ENCODE measurements at places on chromosomes 16 and 17.

- DNase-seq, result no peak
Observed at GRCh38 chr16:8655184-8655717, 19.2 kb upstream of the ABAT start.

DNA sequence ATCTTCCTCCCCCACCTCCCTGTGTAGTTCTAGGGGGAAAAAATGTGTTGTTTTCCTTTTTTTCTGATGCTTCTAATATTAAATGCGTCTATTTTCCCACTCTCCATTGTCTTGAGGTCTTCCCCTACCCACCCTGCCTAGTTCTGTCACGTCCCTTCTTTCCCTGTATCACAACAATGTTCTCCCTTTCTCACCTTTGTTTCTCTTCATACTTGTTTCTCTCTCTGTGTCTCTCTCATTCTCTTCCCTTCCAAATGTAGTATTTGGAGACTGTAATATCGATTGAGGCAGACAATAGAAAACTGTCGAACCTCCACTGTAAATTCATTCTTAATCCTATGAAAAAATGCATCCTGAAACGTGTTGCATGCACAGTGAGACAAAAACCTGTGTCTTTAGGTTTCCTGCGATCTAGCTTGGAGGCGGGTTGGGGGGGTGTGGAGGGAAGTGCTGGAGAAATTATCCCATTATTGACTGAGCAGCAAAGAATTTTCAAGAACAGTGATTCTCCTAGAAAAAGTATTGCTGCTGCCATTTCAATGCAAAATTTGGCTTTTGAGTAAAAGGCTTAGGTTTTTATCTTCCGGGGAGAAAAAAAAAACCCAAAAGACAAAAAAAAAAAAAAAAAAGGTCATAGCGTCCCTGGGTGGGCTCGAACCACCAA lies 1.3 kb upstream of the PSMB3 start:
- no peak for DNase-seq

DNA sequence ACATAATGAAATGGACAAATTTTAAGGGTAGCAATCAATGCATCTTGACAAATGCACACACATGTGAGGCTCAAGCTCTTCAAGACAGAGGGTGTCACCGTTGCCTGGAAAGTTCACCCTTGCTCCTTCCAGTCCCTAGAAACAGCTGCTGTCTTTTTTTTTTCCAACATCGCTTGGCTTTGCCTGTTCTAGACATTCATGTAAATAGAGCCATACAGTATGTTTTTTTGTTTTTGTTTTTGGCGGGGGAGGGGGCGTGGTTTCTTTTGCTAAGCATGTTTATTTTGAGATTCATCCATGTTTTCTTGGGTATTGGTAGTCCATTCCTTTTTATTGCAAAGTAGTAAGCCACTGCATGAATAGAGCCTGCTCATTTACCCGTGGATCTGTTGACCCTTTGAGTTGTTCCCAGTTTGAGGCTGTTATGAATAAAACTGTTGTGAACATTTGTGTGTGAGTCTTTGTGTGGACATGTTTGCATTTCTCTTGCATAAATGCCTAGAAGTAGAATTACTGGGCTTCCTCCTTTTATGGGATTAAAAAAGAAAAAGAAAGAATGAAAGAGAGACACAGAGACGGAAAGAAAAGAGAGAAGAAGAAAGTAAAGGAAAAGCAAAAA lies 78.4 kb downstream of the NT5M start:
- DNase-seq, result no peak

GRCh38 chr17:38851434-38851833 lies 2.1 kb downstream of the RPL23 start:
- no peak for DNase-seq

- peak; percentile 19 for DNase-seq
Observed at GRCh38 chr16:4377573-4378154, 6.0 kb downstream of the VASN start.

DNA sequence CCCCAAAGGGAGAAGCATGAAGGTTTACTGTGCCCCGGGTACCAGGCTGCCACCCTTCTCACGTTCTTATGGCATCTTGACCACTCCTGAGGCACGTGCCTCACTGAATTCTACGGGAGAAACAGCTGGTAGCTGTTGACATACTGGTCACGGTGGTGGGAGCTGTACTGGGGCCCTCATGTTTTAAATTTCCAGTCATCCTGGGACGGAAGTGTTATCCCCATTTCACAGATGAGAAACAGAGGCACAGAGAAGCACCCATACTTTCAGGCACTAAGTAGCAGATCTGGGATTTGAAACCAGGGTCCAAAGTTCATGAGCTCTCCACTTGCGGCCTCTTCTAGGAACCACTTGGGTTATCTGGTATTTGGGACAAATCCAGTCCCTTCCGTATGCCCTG lies 26.3 kb upstream of the DOC2B start:
- peak; percentile 1 for DNase-seq

- no peak for DNase-seq
Observed at GRCh38 chr17:57447357-57447989, 191.2 kb downstream of the MSI2 start.

DNA sequence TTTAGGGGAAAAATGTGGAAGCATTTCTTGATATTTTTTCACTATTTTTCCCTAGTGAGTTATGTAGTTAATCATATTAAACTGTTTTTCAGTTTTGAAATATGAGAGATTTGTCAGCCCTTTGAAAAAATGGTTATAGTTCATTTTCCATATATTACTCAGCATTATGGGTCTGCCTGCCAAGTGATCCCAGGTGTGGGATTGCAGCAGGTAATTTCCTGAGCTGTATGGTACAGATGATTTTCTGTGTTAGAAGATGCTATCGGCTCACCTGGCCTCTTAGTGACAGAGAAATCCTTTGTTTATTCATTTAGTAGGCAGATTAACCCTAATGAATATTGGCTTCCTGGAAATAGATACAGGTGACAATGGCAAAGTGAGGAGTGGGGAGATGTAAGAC lies 275.1 kb upstream of the TBX2 start:
- DNase-seq, result no peak

- no peak for DNase-seq
Observed at GRCh38 chr17:69757688-69758430, 317.2 kb upstream of the KCNJ16 start.

DNA sequence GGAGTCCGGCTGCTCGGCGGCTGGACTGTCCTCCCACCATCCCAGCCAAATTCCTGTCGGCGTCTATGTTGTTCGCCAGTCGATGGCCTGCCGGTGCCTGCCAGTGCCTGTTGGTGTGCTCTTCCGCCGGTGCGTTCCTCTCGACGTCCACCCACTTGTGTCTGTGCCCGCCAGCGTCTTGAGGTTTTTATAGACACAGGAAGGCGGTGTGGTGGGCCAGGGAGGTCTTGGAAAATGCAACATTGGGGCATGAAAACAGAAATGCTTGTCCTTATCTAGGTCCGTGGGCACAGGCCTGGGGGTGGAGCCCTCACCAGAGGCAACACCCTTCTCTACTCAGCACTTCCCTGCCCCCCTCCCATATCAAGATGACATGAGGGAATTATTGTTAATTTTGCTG lies 167.8 kb downstream of the IRF8 start:
- no peak for DNase-seq

GRCh38 chr16:84136331-84137125 lies 8.4 kb downstream of the HSDL1 start:
- DNase-seq, result no peak

DNA sequence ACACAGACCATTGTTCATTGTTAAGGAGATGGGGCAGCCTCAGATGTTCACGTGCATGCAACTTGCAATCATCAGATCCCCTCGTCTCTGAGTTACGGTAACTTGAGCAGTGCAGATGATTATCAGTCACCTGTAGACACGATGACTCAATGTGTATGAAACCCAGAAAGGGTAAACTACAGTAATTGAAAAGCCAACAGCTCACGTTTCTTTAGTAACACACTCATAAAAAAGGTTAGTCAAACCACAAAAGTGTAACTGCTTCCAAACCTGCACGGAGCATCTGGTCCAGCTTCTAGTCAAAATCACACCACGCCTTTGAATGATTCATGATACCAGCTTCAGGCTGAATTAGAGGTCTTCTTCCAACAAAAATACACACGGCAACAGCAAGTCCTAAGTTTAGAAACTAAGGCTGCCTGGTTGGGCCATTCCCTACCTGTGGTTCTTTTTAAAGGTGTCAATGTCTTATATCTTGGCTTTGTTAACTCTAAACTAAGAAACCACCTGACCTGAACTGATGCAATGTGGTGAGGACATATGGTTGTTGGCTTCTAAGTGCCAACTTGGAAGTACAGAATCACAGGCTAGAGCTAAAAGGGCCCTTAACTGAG lies 32.3 kb downstream of the GRB7 start:
- DNase-seq, result no peak

DNA sequence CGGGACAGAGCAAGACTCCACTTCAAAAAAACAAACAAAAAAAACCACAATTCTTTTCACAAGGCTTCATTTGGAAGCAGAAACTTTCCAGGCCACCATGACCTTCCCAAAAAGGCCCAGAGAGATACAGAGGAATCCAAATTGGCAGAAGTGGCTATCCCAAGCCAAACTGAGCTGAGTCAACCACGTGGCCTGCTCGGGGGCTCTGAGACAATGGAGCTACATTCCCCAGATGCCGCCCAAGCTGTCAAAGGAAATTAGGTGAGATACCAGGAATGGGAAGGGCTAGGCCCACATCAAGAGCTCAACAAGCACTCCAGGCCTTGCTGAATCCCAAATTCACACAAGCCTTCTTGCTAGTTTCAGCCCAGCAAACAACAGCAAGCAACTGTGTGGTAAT lies 5.7 kb upstream of the EXOSC6 start:
- no peak for DNase-seq

DNA sequence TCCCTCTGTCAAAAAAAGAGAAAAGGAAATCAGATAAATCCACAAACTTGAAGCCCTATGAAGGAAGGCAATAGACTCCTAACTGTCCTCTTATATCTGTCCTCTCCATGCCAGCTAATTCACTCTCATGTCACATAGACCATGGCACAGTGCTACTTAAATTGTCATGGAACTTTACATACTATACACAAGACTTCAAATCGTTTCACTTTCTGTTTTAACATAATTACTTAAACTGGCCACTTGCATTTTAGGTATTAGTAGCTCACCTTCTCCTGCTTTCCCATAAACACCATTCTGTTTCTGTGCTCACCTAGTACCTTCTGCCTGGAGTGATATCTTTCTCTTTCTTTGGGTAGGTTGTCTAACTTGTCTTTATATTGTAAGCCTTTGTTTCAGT lies 816.7 kb upstream of the KIF2B start:
- DNase-seq, result no peak

DNA sequence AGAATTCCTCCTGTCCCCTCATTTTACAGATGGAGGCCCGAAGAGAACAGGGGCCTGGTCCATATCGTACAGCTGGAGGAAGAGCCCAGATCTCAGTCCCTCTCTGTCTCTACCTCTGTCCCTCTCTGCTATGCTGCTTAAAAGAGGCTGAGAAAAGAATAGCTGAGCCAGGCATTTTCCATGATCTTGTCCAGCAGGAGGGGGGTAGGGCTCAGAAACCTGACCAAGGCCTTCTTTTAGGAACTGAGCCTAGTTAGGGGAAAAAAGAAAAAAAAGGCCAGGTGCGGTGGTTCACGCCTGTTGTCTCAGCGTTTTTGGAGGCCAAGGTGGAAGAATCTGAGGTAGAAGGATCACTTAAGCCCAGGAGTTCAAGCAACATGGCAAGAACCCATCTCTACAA lies 84.2 kb downstream of the MGAT5B start:
- no peak for DNase-seq

GRCh38 chr16:84555418-84556196 lies 51.1 kb upstream of the MEAK7 start:
- no peak for DNase-seq

- DNase-seq, result no peak
Observed at GRCh38 chr16:55559933-55560516, 6.5 kb upstream of the CAPNS2 start.

DNA sequence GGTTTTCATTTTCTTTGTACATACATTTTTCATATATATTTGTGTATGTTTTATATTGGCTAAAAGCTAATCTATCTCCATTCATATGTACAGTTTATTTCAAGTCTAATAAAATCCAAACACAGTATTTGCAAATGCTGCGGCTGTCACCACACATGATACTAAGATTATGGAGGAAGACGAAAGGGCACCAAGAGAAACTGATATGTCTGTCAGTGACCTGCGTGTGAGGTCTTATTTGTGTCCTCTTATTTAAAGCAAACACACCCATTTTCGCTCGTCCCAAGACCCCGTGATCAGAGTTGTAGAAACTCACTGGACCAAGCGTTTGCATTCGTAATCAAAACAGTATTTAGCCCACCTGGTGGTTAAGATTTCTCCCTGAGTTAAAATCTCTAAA lies 8.2 kb downstream of the MLYCD start:
- DNase-seq, result no peak

GRCh38 chr16:20806168-20807050 lies at the start of the genes ERI2 and REXO5:
TSS of gene ERI2 (minus strand) at chr16:20806472. CDS start at chr16:20806430, 42 bp downstream.
TSS of gene REXO5 (plus strand) at chr16:20806527. CDS start at chr16:20806954, 427 bp downstream.
- DNase-seq, result peak; percentile 92

GRCh38 chr17:73365906-73366623 lies 54.3 kb upstream of the CDC42EP4 start:
- peak; percentile 62 for DNase-seq

DNA sequence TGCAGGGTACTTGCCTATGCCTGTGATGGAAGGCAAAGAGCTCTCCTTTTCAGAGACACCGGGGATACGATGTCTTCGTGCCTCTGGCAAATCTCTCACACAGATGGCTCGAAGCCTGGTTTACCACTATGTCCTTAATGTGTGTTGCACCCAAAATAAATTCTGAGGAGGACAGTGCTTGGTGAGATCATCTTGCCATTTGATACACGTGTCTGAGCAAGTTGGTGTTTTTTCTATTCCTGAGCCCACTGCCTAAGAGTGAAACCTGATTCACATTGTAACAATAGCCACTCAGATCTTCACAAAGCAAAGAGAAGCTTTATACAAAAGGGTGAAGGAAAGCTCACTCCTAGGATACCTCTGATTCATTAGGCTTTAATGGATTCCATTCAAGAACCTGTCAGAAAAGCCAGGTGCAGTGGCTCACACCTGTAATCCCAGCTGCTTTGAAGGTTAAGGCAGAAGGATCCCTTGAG lies 33.1 kb upstream of the AKAP1 start:
- DNase-seq, result no peak

DNA sequence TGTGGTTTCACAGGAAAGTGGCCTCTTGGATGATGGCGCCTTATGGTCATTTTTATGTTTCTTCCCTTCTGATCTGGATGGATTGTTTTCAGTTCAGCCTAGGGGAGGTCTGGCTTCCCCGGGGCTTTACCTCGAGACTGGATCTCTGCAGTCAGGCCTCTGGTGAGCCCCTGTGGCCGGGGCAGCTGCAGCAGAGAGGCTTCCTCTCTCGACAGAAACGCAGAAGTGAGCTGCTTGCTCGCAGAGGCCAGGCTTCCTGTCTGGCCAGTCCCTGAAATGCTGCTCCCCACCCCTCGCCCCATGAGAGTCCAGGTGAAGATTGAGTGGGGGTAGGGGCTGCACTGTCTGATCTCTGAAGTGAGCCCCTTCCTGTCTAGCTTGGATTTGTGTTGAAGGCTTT lies 44.0 kb downstream of the PLCG2 start:
- no peak for DNase-seq

DNA sequence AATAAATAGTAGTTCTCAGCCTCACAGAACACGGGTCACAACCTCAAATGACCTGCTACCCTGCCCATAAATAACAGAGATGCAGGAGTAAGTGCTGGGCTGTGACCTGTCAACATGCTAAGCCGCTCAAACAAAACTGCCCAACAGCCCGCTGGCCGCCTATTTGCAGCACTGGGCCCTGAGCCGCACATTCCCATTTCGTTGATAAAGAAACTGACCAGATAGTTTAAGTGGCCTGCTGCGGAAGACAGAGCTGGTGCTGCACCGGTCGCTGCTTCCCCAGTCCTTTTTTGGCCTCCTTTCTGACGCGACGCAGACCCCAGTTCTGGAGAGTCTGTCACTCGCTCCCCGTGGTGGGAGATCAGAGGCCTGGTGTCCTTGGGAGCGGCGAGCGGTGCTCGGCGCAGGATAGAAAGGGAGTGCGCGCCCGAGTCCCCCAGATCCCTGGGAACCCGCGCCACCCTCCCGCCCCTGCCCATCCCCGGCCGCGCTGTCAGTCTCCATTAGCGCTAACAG lies 349 bp upstream of the SLC6A2 start:
- DNase-seq, result no peak

All from left cardiac atrium (tissue), 4 donors.